WTC11 (cell line): ENCODE measurements at places on chromosomes 6 and 20. TPM values are rescaled to one million over a fixed set of nuclear protein-coding genes. Genes with fewer than 3 reads are reported as not detected.

- H3K4me1 ChIP-seq = peaks cover 28% of the 10 kb centered on the region
- no peaks in the 10 kb centered on the region for H3K36me3 ChIP-seq
- no peak overlapping the region for H3K27ac ChIP-seq
- H3K27me3 ChIP-seq = no peaks in the 10 kb centered on the region
- no peak for DNase-seq
Observed at GRCh38 chr6:108874470-108875160, 26.4 kb downstream of the ARMC2 start.

GRCh38 chr20:21840991-21841390 is 135.5 kb downstream of the PAX1 start:
- no peak overlapping the region for H3K4me3 ChIP-seq
- no peaks in the 10 kb centered on the region for H3K4me1 ChIP-seq
- no peak overlapping the region for H3K27ac ChIP-seq
- H3K27me3 ChIP-seq = peaks cover 2% of the 10 kb centered on the region; the same call in 1 of the 2 replicates

DNA sequence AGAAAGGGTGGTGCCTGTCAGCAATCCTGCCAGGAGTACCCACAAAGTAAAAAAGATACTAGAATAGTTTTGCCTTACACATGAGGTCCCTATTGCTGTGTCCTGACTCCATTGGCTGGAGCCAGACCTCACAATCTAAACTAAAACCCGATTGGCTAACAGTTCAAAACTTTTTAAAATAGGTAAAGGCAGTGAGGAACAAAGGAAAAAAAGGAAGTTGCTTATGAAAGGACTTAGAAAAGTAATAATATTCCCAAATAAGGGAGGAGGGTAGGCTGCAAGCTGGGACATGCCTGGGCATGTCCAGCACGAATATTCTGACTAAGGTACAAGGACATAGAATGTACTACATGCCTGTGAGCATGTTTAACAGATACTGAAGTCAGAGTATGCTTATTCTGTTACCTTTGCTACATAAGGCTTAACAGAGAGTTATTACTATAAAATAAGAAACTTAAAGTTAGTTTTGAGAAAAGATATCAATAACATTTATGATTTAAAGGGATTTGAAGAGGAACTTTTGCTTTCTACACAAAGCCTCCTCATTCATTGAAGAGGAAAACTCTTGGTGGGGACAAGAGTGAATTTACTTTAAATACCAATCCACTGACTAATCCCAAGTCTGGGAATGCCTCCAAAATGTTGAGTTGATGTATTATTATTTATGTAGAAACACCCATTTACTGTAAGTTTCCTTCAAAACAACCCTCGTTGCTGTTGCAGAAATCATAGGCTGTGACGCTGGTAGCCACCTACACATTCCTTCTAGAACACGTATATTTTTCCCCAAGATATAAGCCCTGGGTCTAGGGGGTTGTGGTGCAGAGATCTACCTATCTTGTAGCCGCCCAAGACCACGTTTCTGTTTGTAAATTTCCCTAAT is 8.2 kb upstream of the MTHFD1L start:
- H3K36me3 ChIP-seq = peaks cover 6% of the 10 kb centered on the region
- peak overlapping the region; percentile 62; the same call in 1 of the 2 replicates for H3K27ac ChIP-seq
- H3K27me3 ChIP-seq = peaks cover 6% of the 10 kb centered on the region
- DNase-seq = no peak
- peaks cover 27% of the 10 kb centered on the region for H3K4me1 ChIP-seq

DNA sequence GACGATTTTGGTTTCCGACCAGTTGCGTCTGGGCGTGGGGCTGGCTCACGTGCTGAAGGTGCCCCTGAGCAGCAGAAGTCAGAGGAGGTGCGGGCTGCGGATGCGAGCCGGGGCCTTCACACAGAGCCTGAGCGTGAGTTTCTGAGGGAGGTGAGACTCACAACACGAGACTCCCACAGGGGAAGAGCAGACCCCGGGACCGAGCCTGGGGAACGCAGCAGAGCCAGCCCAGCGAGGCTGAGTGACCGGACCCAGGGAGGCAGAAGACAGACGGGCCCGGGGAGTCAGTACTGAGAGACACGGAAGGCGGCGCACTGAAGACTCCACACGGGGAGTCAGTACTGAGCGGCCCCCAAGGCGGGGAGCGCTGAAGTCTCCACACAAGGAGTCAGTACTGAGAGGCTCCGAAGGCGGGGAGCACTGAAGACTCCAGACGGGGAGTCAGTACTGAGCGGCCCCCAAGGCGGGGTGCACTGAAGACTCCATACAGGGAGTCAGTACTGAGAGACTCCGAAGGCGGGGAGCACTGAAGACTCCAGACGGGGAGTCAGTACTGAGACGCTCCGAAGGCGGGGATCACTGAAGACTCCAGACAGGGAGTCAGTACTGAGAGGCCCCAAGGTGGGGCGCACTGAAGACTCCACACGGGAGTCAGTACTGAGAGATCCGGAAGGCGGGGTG is 77.8 kb downstream of the DLL1 start:
- H3K27me3 ChIP-seq = peaks cover 11% of the 10 kb centered on the region
- peaks cover 10% of the 10 kb centered on the region for H3K36me3 ChIP-seq
- H3K4me3 ChIP-seq = no peak overlapping the region
- DNase-seq = no peak

DNA sequence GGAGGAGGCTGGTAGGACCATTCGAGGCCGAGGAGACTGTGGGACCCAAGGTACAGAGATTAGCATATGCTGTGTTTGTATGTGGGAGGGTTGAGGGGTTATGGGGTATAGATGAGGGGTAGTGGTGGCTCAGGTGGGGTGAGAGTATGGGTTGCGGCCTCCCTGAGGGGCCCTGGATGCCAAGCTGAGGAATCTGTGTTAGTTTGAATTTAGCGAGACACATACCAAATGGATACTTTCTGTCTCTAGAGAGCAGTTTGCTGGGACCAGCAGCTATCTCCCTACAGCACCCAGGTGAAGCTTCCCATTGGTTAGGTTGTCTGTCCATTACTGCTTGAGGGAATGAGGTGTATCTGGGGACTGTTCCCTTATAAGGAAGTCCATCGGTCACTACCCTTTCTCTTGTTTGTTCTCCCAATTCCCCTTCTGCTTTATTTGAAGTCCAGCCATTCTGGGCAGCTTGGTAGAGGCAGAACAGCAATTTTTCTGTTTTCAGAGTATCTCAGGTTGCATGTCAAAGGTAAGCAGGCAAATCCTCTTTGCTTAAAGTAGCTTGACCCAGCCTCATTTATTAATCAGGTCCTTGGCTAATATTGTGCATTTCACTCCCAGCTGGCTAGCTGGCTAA is 15.2 kb downstream of the CHMP4B start:
- no peaks in the 10 kb centered on the region for H3K36me3 ChIP-seq
- H3K4me3 ChIP-seq = no peak overlapping the region
- H3K4me1 ChIP-seq = peaks cover 36% of the 10 kb centered on the region
- H3K27me3 ChIP-seq = no peaks in the 10 kb centered on the region

GRCh38 chr6:32223258-32224235 is at the start of gene NOTCH4:
TSS of gene NOTCH4 (minus strand) at chr6:32224067. CDS start at chr6:32223928, 139 bp downstream.
- no peaks in the 10 kb centered on the region; the same call in 1 of the 2 replicates for H3K27me3 ChIP-seq
- DNase-seq = no peak
- no peak within 1 kb of the TSS for H3K27ac ChIP-seq
- H3K4me1 ChIP-seq = peaks cover 15% of the 10 kb centered on the region
- H3K36me3 ChIP-seq = no peaks in the 10 kb centered on the region
- H3K4me3 ChIP-seq = no peak within 1 kb of the TSS

DNA sequence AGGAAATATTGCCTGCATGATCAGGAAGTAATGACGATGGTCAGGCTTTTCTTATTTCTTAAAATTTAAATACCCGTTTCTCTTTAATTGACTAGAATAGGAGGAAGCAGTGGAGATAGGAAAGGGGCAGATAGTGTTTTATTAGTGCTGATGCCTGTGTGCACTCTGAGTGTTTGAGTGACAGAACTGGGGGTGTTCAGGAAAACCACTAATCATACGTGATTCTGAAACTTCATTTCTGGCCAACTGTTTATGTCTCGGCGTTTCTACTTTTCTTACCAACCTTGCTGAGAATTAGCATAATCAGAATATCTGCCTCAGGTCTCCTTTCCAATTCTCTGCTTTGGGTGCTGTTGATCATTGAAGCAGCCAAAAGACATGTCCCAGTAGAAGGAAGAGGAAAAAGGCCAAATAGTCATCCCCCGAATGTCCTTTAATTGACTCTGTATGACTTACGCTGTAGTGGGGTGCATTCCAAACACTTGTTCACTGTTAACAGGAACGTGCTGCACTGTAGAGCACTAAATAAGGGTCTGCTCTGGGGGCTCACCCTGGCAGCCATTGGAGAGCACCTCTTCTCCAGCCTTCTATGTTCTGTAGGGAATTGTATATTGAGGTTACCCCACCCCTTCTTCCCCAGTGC is 152.9 kb downstream of the JARID2 start:
- H3K36me3 ChIP-seq = no peaks in the 10 kb centered on the region
- no peaks in the 10 kb centered on the region for H3K27me3 ChIP-seq
- H3K4me1 ChIP-seq = peaks cover 89% of the 10 kb centered on the region
- H3K27ac ChIP-seq = peak overlapping the region; percentile 73; the same call in 1 of the 2 replicates
- peak overlapping the region; percentile 16 for H3K4me3 ChIP-seq

DNA sequence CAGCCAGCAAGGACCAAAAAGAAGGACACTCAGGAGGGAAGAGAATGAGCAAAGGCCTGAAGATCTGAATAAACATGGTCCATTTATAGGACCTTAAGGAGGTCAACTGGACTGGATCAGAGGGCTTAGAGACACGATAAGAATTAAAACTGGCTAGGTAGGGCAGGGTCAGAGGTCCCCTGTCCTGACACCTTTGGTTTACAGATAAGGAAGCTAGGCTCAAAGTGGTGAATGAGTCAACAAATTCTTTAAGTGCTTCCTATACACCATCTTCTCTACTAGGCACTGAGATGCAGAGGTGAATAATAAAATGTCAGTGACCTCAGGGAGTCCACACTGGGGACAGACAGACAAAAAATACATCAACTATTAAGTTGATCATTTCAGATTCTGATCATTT is 70.3 kb downstream of the HIVEP2 start:
- no peaks in the 10 kb centered on the region for H3K36me3 ChIP-seq
- no peaks in the 10 kb centered on the region for H3K27me3 ChIP-seq
- H3K4me1 ChIP-seq = peaks cover 37% of the 10 kb centered on the region
- DNase-seq = no peak
- H3K27ac ChIP-seq = peak overlapping the region; percentile 19; the same call in 1 of the 2 replicates

- no peaks in the 10 kb centered on the region for H3K27me3 ChIP-seq
- no peaks in the 10 kb centered on the region for H3K36me3 ChIP-seq
- H3K4me3 ChIP-seq = no peak overlapping the region
- H3K27ac ChIP-seq = no peak overlapping the region
- DNase-seq = no peak
- peaks cover 14% of the 10 kb centered on the region for H3K4me1 ChIP-seq
Observed at GRCh38 chr20:8152183-8152582, 20.1 kb downstream of the PLCB1 start.

DNA sequence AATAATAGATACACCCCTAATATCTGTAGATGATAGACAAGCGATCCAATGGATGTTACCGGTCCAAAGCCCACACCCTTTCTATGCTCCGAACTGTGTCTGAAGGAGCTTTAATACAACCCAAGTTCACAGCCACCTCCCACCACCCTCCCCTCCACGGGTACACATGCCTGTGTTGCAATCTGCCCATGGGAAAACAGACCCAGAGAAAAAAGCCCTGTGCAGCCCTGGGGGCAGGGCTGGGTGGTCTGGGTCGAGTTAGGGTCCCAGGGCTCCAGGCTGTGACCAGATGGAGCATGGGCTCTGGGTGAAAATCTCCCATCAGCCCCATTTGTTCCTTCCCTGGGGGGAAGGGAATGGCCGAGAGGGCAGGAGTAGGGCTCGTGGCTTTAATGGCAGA is 65.8 kb downstream of the BANF2 start:
- H3K27ac ChIP-seq = no peak overlapping the region
- no peaks in the 10 kb centered on the region; the same call in 1 of the 2 replicates for H3K27me3 ChIP-seq
- DNase-seq = no peak

DNA sequence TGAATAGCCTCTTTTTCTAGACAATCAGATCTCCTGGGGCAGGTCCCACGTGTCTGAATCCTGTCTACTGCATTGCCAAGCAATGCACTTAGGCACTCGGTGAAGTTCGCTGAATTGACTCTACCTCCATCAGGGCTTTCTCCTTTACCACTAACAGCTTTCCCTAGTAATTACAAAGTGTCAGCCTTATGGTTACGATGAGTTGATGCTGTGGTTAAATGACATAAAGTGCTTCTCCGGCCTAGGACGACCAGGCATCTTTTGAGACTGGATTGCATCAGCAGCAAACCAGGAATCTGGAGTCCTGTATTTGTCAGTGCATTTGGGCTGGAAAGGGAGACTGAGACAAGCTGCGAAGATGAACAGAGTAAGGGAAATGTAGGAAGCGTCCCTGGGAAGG is 21.5 kb downstream of the NOX3 start:
- no peaks in the 10 kb centered on the region for H3K4me1 ChIP-seq
- no peak for DNase-seq
- H3K4me3 ChIP-seq = no peak overlapping the region
- no peaks in the 10 kb centered on the region for H3K36me3 ChIP-seq

- no peak overlapping the region for H3K4me3 ChIP-seq
- H3K4me1 ChIP-seq = peaks cover 62% of the 10 kb centered on the region
- peaks cover 4% of the 10 kb centered on the region for H3K36me3 ChIP-seq
- H3K27ac ChIP-seq = peak overlapping the region; percentile 43
- DNase-seq = no peak
Observed at GRCh38 chr6:144351379-144352127, 66.4 kb downstream of the UTRN start.

DNA sequence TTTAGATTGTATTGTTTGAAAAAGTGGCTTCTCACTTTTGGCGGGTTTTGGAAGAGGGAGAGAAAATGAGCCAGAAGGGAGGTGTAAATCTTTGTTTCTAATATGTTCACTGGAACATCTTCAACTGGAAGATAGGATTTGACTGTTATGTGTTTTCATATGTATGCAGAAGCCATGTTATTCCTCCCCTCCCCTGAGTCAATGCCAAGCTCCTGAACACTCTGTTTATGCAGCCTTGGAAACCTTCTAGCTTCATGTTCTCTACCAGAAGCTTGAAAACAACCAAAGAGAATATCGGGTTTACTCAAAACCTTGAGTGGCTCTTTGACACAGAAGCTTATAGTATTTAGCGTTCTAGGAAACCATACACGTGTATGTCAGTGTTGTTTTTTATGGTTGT is 279.1 kb downstream of the PRL start:
- H3K27ac ChIP-seq = no peak overlapping the region
- H3K4me3 ChIP-seq = no peak overlapping the region
- no peaks in the 10 kb centered on the region for H3K36me3 ChIP-seq
- no peaks in the 10 kb centered on the region for H3K27me3 ChIP-seq
- no peak for DNase-seq
- 0 out of 2 replicates have a peak, but pooled peaks cover 3% of the 10 kb centered on the region for H3K4me1 ChIP-seq

Gene GPSM3
- 10.0 to 14.0 TPM (median 13.1 TPM) in 3 replicates for total RNA-seq

Gene WFDC10B
- 0.42 to 0.62 TPM (median 0.53 TPM) in 3 replicates for total RNA-seq

Gene PSMB9
- 1.8 to 4.3 TPM (median 4.0 TPM) in 3 replicates for total RNA-seq

Gene TRDN
- 39.8 to 56.4 TPM (median 56.1 TPM) in 3 replicates for total RNA-seq

Gene RBPJL
- total RNA-seq = 0.78 to 0.85 TPM (median 0.80 TPM) in 3 replicates

Gene RSPO4
- 4.5 to 9.0 TPM (median 8.5 TPM) in 3 replicates for total RNA-seq

Gene PAK5
- 0.31 to 0.53 TPM (median 0.48 TPM) in 3 replicates for total RNA-seq

Gene SPEF1
- total RNA-seq = 0.41 to 0.72 TPM (median 0.64 TPM) in 3 replicates

Gene SYCP2L
- 5.4 to 6.7 TPM (median 6.3 TPM) in 3 replicates for total RNA-seq

Gene GNAS-AS1
- 12.2 to 13.4 TPM (median 12.8 TPM) in 3 replicates for total RNA-seq
